ENCODE measurements at places on chromosomes 6 and 20. TPM values are rescaled to one million over a fixed set of nuclear protein-coding genes. Genes with fewer than 3 reads are reported as not detected.

The HLA-F gene
- total RNA-seq: 48.0 TPM

DNA sequence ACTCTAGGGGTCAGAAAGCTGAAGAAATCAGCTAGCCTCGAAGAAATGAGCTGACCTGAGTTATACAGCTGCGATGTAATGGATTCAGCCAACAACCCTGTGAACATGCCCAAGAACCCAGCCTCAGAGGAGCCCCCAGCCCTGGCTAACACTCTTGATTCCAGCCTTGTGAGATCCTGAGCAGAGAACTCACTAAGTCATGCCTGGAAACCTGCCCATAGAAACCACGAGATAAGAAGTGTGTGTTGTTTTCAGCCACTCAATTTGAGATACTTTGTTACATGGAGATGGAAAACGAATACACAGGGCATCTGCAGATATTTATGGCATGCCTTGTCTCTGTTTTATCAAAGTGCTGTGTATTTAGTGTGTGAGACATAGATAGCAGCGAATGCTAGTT lies 265.2 kb downstream of the QKI start:
- H3K4me3 ChIP-seq: no peak overlapping the region
- H3K4me1 ChIP-seq: no peaks in the 10 kb centered on the region
- no peak overlapping the region for H3K27ac ChIP-seq
- H3K36me3 ChIP-seq: no peaks in the 10 kb centered on the region
- H3K27me3 ChIP-seq: no peaks in the 10 kb centered on the region

GRCh38 chr6:150413198-150413597 lies 44.4 kb downstream of the IYD start:
- H3K36me3 ChIP-seq: no peaks in the 10 kb centered on the region
- H3K27ac ChIP-seq: no peak overlapping the region
- no peak for DNase-seq
- H3K27me3 ChIP-seq: no peaks in the 10 kb centered on the region

GRCh38 chr20:45019027-45019761 lies 52.9 kb downstream of the STK4 start:
- no peaks in the 10 kb centered on the region for H3K36me3 ChIP-seq
- no peak overlapping the region for H3K4me3 ChIP-seq

DNA sequence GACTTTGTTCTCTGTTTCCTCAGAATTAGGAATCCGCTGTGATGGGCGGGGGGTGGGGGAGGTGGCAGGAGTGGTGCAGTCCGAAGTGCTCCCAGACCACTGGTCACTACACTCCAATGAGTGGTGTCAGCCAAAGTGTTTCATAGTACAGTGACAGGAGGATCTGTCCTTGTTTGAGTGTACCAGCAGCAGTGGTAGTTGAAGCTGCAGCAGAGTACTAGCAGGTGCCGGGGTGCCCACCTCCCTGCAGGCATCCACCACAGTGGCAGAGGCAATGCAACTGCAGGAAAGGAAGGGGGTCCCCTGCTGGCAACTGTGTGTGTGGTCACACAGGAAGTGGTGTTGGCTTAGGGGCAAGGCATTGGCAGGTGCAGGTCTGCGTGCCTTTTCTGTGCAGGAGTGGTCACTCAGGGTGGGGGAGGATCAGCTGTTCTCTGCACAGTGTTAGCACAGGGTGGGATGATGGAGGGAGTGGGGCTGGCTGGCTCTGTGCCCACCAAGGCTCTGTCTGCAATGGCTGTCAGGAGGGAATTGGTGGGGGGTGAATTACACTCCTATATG lies 9.7 kb downstream of the HLA-DOB start:
- H3K27me3 ChIP-seq: no peaks in the 10 kb centered on the region
- H3K4me1 ChIP-seq: no peaks in the 10 kb centered on the region
- no peak overlapping the region for H3K4me3 ChIP-seq
- DNase-seq: no peak
- no peaks in the 10 kb centered on the region for H3K36me3 ChIP-seq

The DEF6 gene
- total RNA-seq: 0.86 TPM

GRCh38 chr20:35131934-35132333 lies 15.2 kb downstream of the EDEM2 start:
- peaks cover 10% of the 10 kb centered on the region for H3K4me1 ChIP-seq
- DNase-seq: no peak
- no peaks in the 10 kb centered on the region for H3K27me3 ChIP-seq
- H3K4me3 ChIP-seq: no peak overlapping the region

The FAM184A gene
- total RNA-seq: 0.44 TPM

GRCh38 chr6:34771727-34772126 lies 14.4 kb downstream of the SNRPC start:
- no peaks in the 10 kb centered on the region for H3K27me3 ChIP-seq
- H3K4me1 ChIP-seq: no peaks in the 10 kb centered on the region
- no peaks in the 10 kb centered on the region for H3K36me3 ChIP-seq
- H3K27ac ChIP-seq: no peak overlapping the region
- no peak for DNase-seq

GRCh38 chr20:58514321-58515232 lies 622 bp downstream of the APCDD1L start:
- peaks cover 46% of the 10 kb centered on the region for H3K27me3 ChIP-seq
- H3K4me3 ChIP-seq: peak overlapping the region; percentile 37
- H3K27ac ChIP-seq: no peak overlapping the region
- H3K36me3 ChIP-seq: no peaks in the 10 kb centered on the region
- no peak for DNase-seq

DNA sequence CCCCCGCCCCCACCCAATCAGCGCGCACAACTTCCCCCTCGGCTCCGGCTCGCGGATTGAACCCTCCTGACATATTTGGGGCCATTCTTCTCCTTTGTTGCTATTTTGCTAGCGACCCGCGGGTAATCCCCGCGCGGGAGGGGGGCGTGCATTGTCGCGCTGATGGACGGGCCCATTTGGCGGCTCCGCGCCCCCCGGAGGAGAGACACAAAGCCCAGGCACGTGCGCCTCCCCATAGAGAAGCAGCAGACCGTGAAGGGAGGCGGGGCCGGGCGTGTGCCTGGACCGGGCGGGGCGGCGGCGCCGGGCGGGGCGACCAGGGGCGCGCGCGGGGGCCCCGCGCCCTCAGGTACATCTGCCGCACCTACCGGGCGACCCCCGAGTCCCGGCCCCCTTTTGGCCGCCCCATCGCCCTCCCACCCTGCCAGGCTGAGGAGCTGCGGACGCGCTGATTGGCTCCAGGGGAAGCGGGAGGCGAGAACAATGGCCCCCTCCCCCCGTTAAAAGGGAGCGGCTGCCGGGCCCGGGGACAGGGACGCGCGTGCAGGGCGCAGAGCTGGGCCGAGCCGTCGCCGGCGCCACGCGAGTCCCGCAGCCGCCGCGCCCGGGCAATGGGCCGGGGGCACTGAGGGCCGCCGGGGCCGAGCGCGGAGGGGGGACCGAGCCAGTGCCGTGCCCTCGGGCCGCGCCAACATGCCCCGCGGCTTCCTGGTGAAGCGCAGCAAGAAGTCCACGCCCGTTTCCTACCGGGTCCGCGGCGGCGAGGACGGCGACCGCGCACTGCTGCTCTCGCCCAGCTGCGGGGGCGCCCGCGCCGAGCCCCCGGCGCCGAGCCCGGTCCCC lies at the start of gene INSM1:
Gene INSM1, plus strand, starts transcription at position 530 of the 843 bp plus-strand sequence. Its CDS starts 164 bp downstream, at position 694.
- peaks cover 93% of the 10 kb centered on the region for H3K27me3 ChIP-seq
- H3K4me1 ChIP-seq: peaks cover 3% of the 10 kb centered on the region
- H3K27ac ChIP-seq: no peak within 1 kb of the TSS
- no peak for DNase-seq
- H3K4me3 ChIP-seq: peak within 1 kb of the TSS; percentile 37

DNA sequence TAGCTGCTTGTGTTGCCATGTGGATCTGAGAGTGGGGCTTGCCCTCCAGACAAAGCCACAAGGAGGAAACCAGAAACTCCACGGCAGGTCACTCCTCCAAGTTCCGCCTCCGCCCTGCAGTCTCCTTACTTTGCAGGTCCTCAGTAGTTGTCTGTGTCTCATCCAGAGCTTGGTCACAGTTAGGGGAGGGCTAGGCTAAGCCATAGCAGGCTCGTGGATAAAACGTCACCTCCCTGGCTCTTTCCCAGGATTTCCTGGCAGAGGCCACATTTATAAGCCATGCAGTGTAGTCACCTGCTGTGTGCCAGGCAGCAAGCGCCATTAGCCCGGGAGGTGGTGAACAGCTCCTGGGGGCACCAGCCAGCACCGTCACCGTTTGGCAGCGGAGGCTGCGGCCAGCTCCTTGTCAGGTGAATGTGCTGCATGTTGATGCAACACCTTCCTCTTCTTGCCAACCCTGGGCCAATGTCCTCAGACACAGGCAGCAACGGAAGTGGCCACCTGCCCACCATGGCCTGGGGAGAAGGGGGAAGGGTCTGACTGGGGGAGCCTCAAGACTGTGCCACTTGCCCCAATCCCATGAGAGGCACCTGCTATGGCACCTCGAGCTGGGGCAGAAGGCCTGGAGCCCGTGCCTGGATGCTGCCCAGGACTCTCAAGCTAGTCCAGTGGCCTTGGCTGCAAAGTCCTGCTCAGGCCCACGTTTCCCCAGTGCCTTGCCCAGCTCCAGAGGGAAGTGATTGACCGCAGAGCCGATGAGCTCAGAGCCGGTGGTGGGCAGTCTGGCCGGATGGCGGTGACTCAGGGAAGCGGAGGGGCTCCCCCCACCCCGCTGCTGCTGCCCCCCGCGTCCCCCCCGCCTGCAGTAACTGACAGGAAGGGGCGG lies 39.0 kb upstream of the SLCO4A1 start:
- no peaks in the 10 kb centered on the region for H3K27me3 ChIP-seq
- peaks cover 53% of the 10 kb centered on the region for H3K4me1 ChIP-seq
- no peak overlapping the region for H3K4me3 ChIP-seq
- H3K36me3 ChIP-seq: no peaks in the 10 kb centered on the region

The MOG gene
- total RNA-seq: 3.2 TPM

DNA sequence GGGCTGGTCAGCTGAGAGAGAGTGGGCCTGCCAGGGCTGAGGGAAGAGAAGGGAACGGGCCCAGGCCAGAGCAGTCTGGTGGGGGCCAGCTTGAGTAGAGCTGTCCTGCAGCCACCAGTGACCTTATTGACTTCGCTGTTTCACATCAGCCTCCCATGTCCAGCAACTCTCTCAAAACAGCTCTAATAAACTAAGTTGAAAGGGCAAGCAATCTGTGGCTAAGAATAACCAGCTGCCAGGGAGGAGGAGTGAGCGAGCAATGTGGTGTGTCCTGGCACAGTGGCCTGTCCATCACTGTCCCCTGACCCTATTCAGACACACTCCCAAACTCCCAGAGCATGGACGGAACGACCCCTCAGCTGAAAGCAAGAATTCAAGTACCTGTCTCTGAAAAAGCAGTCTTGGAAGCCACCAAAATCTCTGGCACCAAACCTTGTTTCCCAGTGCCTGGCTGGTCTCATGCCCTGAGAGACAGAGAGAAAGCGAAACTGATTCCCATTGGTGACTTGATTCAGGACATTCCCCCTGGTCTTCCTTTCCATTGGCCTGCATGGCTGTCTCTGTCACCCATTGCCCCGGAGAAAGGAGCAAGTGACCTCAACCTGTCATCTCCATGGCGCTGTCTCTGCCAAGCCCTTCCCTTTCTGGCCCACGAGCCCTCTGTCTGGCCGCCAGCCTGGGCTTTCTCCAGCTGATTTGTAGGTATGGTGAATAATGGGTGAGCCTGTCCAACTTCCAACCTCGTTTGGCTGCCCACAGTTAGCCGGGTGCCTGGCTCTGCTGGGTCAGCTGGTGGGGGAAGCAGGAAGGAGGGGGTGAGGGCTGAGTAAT lies at the start of gene DDO:
Gene DDO, minus strand, starts transcription at position 490 of the 831 bp plus-strand sequence. CDS start 2,113 bp downstream, outside the sequence.
- H3K27me3 ChIP-seq: no peaks in the 10 kb centered on the region
- peak within 1 kb of the TSS; percentile 47 for H3K4me3 ChIP-seq
- H3K27ac ChIP-seq: peak within 1 kb of the TSS; percentile 84

The SDC4 gene
- total RNA-seq: 67.1 TPM

- DNase-seq: no peak
- H3K36me3 ChIP-seq: no peaks in the 10 kb centered on the region
- no peaks in the 10 kb centered on the region for H3K4me1 ChIP-seq
- H3K27me3 ChIP-seq: no peaks in the 10 kb centered on the region
Measured at GRCh38 chr20:12640251-12640650, 368.5 kb upstream of the SPTLC3 start.

DNA sequence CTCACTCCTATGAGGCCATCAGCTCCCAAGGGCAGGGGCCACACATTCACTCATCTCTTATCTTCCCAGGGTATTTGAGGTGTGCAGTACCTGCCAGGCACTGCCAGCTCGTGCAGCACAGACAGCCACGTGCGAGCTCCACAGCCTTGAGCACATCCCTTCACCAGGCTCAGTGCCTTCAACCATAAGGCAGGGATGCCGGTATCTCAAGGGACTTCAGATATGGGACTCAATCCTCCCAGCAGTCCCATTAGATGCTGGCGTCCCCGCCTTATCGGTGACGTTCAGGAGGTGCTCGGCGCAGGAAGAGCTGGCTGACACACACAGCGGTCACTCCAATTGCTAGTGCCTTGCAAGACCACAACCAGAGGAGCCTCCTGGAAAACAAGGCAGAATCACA lies 47.0 kb downstream of the EZR start:
- H3K27me3 ChIP-seq: no peaks in the 10 kb centered on the region
- no peak overlapping the region for H3K4me3 ChIP-seq
- no peak for DNase-seq
- peak overlapping the region; percentile 48 for H3K27ac ChIP-seq
- H3K4me1 ChIP-seq: peaks cover 50% of the 10 kb centered on the region

The KCNQ2 gene
- total RNA-seq: not detected

GRCh38 chr6:108368431-108369030 lies 73.7 kb downstream of the AFG1L start:
- no peaks in the 10 kb centered on the region for H3K36me3 ChIP-seq
- DNase-seq: no peak
- H3K27ac ChIP-seq: no peak overlapping the region
- no peaks in the 10 kb centered on the region for H3K27me3 ChIP-seq
- no peak overlapping the region for H3K4me3 ChIP-seq
- no peaks in the 10 kb centered on the region for H3K4me1 ChIP-seq

DNA sequence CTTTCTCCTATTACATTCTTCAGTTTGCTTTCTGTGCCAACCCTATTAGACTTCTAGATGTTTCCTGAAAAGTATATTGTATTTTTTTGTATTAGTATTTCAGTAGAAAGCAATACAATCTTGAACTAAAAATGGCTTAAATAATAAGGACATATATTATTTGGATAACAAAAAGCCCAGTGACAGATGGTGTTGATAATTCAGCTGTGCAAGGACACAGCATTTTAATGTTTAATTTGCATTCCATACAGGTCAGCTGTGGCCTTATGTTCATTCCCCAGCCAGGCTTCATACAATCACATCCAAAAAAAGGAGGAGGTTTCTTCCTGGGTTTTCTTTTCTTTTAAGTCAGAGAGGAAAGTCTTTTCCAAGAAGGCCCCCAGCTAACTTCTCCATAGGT lies 236.9 kb downstream of the CD109 start:
- no peak for DNase-seq
- H3K4me3 ChIP-seq: no peak overlapping the region
- no peaks in the 10 kb centered on the region for H3K27me3 ChIP-seq
- no peak overlapping the region for H3K27ac ChIP-seq
- no peaks in the 10 kb centered on the region for H3K4me1 ChIP-seq

DNA sequence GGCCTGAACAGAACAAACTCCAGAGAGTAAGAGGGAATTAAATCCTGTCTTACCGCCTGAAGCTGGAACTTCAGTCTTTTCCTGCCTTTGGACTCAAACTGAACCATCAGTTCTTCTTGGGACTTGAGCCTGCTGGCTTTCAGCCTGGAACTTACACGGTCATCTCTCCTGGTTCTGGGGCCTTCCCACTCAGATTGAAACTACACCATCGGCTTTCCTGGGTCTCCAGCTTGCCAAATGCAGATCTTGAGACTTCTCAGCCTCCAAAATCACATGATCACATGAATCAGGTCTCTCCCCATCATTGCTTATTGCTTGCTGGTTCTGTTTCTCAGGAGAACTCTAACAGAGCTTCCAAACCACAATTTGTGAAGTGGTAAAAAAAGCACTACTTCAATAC lies 276.3 kb downstream of the KIF16B start:
- no peaks in the 10 kb centered on the region for H3K4me1 ChIP-seq
- H3K27ac ChIP-seq: no peak overlapping the region
- no peak for DNase-seq

- H3K4me3 ChIP-seq: no peak overlapping the region
- H3K4me1 ChIP-seq: no peaks in the 10 kb centered on the region
- H3K27ac ChIP-seq: no peak overlapping the region
- DNase-seq: no peak
- no peaks in the 10 kb centered on the region for H3K27me3 ChIP-seq
Measured at GRCh38 chr6:158377860-158378259, 65.6 kb downstream of the TULP4 start.

All from heart left ventricle (tissue), 16 donors.